Tibial nerve (tissue), 4 donors: ENCODE measurements at places on chromosomes 5 and 9. TPM values are rescaled to one million over a fixed set of nuclear protein-coding genes. Genes with fewer than 3 reads are reported as not detected.

DNA sequence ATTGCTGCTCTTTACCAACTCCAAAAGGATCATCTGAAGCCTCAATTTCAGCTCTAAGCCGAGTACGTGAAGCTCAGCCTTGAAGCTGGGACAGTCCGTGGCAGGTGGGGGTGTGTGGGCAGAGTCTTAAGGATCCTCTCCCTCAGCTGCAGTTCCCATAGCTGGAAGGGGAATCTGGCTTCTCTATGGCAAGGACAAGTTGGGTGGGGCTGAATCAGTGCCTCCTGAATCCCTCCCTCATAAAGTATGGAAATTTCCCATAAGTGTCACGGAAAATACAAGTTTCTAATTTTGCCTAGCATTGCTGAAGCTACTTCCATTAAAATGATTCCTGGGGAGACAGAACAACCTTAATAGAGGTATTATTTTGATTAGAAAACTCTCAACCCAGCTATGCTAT is 47.9 kb upstream of the SMIM32 start:
- no peaks in the 10 kb centered on the region for H3K4me1 ChIP-seq
- no peaks in the 10 kb centered on the region for H3K27me3 ChIP-seq
- no peak overlapping the region for H3K27ac ChIP-seq
- no peak overlapping the region for H3K4me3 ChIP-seq
- H3K36me3 ChIP-seq, result no peaks in the 10 kb centered on the region

PCDHB8 gene
- total RNA-seq, result 4.2 TPM

- H3K27ac ChIP-seq, result no peak overlapping the region
- H3K4me1 ChIP-seq, result peaks cover 12% of the 10 kb centered on the region
- no peak overlapping the region for H3K4me3 ChIP-seq
- no peaks in the 10 kb centered on the region for H3K36me3 ChIP-seq
- no peak for DNase-seq
- H3K27me3 ChIP-seq, result no peaks in the 10 kb centered on the region
Measured at GRCh38 chr9:115391168-115391825, 273.3 kb upstream of the TNC start.

PTPN3 gene
- 1.6 TPM for total RNA-seq

GRCh38 chr9:91935066-91935749 is 14.8 kb downstream of the ROR2 start:
- DNase-seq, result no peak
- no peaks in the 10 kb centered on the region for H3K36me3 ChIP-seq
- H3K4me3 ChIP-seq, result no peak overlapping the region
- H3K27ac ChIP-seq, result no peak overlapping the region

- no peaks in the 10 kb centered on the region for H3K27me3 ChIP-seq
- no peaks in the 10 kb centered on the region for H3K36me3 ChIP-seq
- no peak for DNase-seq
- no peak overlapping the region for H3K4me3 ChIP-seq
- H3K27ac ChIP-seq, result no peak overlapping the region
Measured at GRCh38 chr9:86445671-86446070, 91.5 kb upstream of the TUT7 start.

PNPLA7 gene
- 25.1 TPM for total RNA-seq

- no peak overlapping the region for H3K4me3 ChIP-seq
- H3K27ac ChIP-seq, result no peak overlapping the region
- no peaks in the 10 kb centered on the region for H3K36me3 ChIP-seq
- no peak for DNase-seq
Measured at GRCh38 chr9:87020169-87020950, 73.1 kb upstream of the GAS1 start.

GAS1 gene
- total RNA-seq, result 217 TPM

- H3K36me3 ChIP-seq, result no peaks in the 10 kb centered on the region
- peaks cover 9% of the 10 kb centered on the region for H3K4me1 ChIP-seq
- no peak overlapping the region for H3K27ac ChIP-seq
- DNase-seq, result no peak
Measured at GRCh38 chr5:109404428-109404960, 5.3 kb downstream of the PJA2 start.

CDO1 gene
- total RNA-seq, result 536 TPM

DNA sequence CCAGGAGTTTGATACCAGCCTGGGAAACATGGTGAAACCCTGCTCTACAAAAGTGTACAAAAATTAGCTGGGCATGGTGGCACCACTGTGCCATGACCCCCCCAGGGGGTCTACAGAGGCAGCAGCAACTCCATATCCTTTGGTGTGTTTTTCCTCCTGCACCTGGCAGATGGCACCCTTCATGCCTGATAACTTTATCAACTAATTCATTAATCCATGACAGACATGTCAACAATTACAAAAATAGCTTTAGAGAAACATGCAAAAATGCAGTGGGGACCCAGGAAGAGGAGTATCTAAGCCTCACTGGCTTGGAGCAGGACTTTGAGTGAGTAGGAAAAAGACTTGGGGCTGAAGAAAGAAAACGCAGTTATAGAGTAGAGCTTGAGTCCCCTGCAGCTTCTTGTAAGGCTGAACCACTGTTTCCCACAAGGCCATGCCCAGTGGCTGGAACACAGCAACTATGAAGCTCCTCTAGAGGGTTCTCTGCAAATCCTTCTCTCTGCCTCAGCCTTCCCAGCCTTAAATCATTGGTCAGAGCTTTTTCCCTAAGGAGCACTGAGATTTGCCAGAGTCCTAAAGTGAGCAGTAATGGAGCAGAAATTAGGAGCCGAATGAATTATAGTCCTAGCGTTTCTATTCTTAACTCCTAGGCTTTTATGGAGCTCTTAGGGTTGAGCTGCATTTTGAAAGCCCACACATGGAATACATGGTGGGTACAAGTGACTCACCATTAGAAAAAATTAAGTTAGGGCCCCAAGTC is 25.5 kb upstream of the B4GALT1 start:
- H3K27me3 ChIP-seq, result no peaks in the 10 kb centered on the region
- no peaks in the 10 kb centered on the region for H3K4me1 ChIP-seq
- DNase-seq, result no peak
- H3K36me3 ChIP-seq, result no peaks in the 10 kb centered on the region
- no peak overlapping the region for H3K27ac ChIP-seq
- no peak overlapping the region for H3K4me3 ChIP-seq

SLC6A18 gene
- not detected for total RNA-seq

TPM2 gene
- total RNA-seq, result 229 TPM

CCNJL gene
- 1.5 TPM for total RNA-seq

SOX30 gene
- 0.20 TPM for total RNA-seq

PRLR gene
- total RNA-seq, result 4.8 TPM

GRCh38 chr5:174532455-174533453 is 191.6 kb upstream of the MSX2 start:
- no peak overlapping the region for H3K4me3 ChIP-seq
- no peaks in the 10 kb centered on the region for H3K4me1 ChIP-seq
- H3K36me3 ChIP-seq, result no peaks in the 10 kb centered on the region
- H3K27me3 ChIP-seq, result no peaks in the 10 kb centered on the region
- DNase-seq, result peak; percentile 41

GRCh38 chr9:761176-761792 is 80.2 kb upstream of the DMRT1 start:
- H3K27ac ChIP-seq, result no peak overlapping the region
- no peak overlapping the region for H3K4me3 ChIP-seq
- DNase-seq, result no peak
- H3K27me3 ChIP-seq, result no peaks in the 10 kb centered on the region
- H3K4me1 ChIP-seq, result no peaks in the 10 kb centered on the region
- no peaks in the 10 kb centered on the region for H3K36me3 ChIP-seq

DNA sequence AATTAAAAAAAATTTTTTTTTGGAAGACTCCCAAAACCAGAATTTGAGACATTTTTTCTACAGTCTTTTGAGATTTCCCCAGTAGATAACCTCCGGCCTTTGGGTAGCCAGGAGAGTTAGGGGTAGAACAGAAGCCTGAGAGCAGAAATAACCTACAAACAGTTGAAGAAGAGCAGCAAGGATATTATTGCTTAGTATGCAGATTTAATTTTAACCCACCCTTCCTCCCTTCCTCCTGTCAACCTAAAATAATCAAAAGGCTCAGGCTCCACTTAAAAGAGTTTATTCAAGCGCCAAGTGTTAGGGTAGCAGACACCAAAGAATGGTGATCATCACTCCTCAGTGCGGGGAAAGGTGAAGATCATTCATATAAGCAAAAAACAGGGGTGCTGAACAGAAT is 17.4 kb upstream of the FAM120A start:
- H3K4me3 ChIP-seq, result no peak overlapping the region
- no peaks in the 10 kb centered on the region for H3K4me1 ChIP-seq
- no peaks in the 10 kb centered on the region for H3K36me3 ChIP-seq
- DNase-seq, result no peak
- no peaks in the 10 kb centered on the region for H3K27me3 ChIP-seq

DNA sequence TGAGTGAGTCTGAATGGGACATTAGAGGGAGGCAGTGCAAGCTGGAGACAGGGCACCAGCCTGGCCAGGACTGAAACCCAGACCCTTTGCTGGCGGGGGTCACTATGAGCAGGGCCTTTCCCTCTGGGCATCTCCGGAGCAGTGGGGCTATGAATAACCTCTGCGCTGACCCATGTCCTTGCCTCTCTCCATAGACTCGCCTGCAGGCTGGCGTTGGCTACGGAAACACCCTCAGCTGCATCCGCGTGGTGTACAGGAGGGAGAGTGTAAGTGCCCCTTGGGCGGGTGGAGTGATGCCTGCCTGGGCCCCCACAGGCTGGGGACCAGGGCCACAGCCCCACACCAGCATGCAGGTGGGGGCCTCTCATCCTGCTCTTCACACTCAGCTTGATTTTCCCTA is 15.8 kb downstream of the SLC25A48 start:
- no peaks in the 10 kb centered on the region for H3K4me1 ChIP-seq
- H3K4me3 ChIP-seq, result no peak overlapping the region
- DNase-seq, result no peak
- no peaks in the 10 kb centered on the region for H3K27me3 ChIP-seq
- no peaks in the 10 kb centered on the region for H3K36me3 ChIP-seq

DNA sequence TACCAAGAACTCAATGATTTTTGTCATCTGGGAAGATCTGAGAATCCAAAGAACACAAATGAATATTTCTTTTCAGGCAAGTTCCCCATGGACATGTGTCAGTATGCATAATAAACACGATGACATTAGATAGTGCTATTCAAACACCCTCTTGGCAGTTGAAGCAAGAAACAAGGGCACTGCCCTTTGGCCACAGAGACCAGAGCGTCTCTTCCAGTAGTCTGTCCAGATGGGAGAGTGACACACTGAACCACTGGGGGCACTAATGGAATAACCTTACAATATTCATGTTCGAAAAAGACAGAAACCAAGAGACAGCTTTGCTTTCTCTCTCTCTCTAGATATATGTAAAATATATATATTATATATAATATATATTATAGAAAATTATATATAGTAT is 301.9 kb downstream of the CTNND2 start:
- H3K4me3 ChIP-seq, result no peak overlapping the region
- H3K27me3 ChIP-seq, result no peaks in the 10 kb centered on the region
- DNase-seq, result no peak
- no peak overlapping the region for H3K27ac ChIP-seq
- H3K4me1 ChIP-seq, result no peaks in the 10 kb centered on the region

NEUROG1 gene
- total RNA-seq, result not detected

GRCh38 chr5:93381057-93381456 is 200.0 kb downstream of the NR2F1-AS1 start:
- H3K27me3 ChIP-seq, result no peaks in the 10 kb centered on the region
- no peak overlapping the region for H3K27ac ChIP-seq
- DNase-seq, result no peak

- H3K27me3 ChIP-seq, result no peaks in the 10 kb centered on the region
- H3K4me3 ChIP-seq, result no peak overlapping the region
- no peak for DNase-seq
- peaks cover 67% of the 10 kb centered on the region for H3K4me1 ChIP-seq
- H3K36me3 ChIP-seq, result no peaks in the 10 kb centered on the region
- no peak overlapping the region for H3K27ac ChIP-seq
Measured at GRCh38 chr5:56833325-56833724, 18.0 kb downstream of the MAP3K1 start.

TAF1L gene
- not detected for total RNA-seq

DNA sequence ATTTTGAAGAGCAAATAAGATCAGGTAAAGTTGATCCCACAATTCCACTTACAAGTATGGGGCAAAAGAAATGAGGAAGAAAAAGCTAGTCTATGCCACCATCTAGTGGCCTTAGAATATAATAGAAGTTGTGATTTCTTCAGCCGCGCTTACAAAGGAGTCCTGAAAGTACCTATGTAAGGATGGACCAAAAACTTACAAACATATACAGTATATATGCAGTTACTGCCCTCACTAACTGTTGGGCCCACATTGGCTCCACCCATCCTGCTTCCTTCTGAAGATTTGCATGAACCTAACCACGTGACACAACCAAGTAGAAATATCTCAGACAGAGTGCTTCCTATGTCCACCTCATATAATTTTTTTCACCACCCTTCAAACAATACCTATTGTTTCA is 11.7 kb upstream of the OR13D1 start:
- no peaks in the 10 kb centered on the region for H3K36me3 ChIP-seq
- H3K27ac ChIP-seq, result no peak overlapping the region
- no peaks in the 10 kb centered on the region for H3K27me3 ChIP-seq
- H3K4me3 ChIP-seq, result no peak overlapping the region
- DNase-seq, result no peak
- no peaks in the 10 kb centered on the region for H3K4me1 ChIP-seq

SLC6A3 gene
- not detected for total RNA-seq

TMED9 gene
- total RNA-seq, result 83.3 TPM

DNA sequence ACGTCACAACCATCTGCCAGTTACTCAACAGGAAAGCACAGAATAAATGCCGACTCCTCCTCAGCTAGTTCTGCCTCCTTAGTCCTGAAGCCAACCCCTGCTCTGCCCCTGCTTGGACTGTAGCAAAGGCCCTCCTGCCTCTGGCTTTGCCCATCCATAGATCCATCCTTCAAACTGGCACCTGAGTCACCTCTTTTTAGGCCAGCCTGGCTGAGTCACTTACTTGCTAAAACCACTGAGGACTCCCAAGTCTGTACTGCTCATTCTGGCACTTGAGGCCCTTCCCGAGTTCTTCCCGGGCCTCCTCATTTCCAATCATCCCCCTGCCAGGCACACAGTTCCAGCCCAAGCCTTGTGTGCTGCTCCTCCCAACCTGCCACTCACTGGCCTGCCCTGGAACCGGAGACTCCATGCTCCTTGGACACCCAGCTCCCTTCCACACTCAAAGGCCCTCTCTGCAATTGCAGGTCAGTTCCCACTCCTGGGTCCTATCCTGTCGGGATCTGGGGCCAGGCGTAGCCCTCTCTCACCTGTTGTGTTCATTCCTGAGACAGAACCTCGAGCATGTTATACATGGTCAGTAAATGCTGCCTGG is 220.1 kb downstream of the DAB2IP start:
- no peak overlapping the region for H3K27ac ChIP-seq
- no peaks in the 10 kb centered on the region for H3K4me1 ChIP-seq
- no peaks in the 10 kb centered on the region for H3K27me3 ChIP-seq
- peaks cover 29% of the 10 kb centered on the region for H3K36me3 ChIP-seq
- no peak for DNase-seq
